Left lobe of liver (tissue), 2 donors: ENCODE measurements at places on chromosomes 13 and 19. TPM values are rescaled to one million over a fixed set of nuclear protein-coding genes. Genes with fewer than 3 reads are reported as not detected.

GRCh38 chr19:46728693-46729339 is 11.9 kb upstream of the PRKD2 start:
- peak; percentile 71 for DNase-seq

- peak; percentile 56 for DNase-seq
These were observed 2.4 kb upstream of the F2RL3 start for GRCh38 chr19:16886305-16886880.

DNA sequence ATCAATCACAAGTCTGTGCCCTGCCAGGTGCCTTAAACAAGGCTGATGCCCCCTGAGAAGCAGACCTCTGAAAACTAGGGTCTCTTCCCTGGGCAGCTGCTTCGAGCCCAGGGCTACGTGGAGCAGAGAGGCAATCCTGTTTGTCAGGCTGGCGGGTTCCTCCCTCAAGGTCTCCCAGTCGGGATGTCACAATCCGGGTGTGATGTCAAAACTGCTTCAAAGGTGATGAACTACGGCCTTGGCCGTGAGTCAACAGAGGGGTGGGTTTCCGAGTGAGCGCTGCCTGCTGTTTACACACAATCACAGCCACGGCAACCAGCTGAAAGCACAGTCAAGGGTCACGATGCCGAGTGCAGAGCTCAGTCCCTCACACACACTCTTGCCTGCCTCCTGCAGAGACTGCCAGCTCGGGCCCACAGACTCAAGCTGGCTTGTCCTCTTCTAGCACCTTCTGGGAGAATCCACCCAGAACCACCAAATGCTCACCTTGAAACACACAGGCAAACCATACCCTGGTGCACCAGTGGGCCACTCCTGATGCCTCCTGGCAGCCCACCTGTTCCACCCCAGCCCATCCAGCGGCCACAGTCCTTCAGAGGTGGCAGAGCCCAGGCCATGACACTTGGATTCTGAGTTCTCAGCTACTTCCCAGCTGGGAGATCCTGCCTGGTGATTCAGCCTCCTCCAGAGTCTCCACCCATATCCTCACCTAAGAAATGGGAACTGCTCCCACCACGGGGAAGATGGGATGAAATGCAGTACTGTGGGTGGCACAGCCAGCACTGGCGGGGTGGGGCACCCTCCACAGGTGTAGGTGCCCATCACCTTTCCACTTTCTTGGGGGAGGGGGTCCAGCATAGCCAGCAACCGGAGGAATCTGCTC is 6.8 kb downstream of the ELL start:
- peak; percentile 99 for DNase-seq

DNA sequence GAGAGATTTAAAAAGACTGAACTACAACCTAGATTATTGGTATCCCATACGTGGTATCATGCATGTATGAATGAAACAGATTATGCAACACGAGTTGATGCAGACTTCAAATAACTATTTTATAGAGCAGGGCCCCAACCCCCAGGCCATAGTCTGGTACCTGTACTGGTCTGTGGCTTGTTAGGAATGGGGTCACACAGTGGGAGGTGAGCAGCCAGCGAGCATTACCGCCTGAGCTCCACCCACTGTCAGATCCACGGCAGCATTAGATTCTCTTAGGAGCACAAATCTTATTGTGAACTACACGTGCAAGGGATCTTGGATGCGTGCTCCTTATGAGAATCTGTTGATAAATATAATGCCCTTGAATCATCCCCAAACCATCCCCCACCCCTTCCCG is 320.2 kb downstream of the TBC1D4 start:
- DNase-seq = no peak

- no peak for DNase-seq
These were observed 607.6 kb downstream of the SLITRK1 start for GRCh38 chr13:83274679-83275078.

PGLYRP2 gene
- total RNA-seq = 65.8 TPM

PCDH17 gene
- total RNA-seq = 0.65 TPM
